ENCODE measurements at places on chromosomes 16 and 17.

DNA sequence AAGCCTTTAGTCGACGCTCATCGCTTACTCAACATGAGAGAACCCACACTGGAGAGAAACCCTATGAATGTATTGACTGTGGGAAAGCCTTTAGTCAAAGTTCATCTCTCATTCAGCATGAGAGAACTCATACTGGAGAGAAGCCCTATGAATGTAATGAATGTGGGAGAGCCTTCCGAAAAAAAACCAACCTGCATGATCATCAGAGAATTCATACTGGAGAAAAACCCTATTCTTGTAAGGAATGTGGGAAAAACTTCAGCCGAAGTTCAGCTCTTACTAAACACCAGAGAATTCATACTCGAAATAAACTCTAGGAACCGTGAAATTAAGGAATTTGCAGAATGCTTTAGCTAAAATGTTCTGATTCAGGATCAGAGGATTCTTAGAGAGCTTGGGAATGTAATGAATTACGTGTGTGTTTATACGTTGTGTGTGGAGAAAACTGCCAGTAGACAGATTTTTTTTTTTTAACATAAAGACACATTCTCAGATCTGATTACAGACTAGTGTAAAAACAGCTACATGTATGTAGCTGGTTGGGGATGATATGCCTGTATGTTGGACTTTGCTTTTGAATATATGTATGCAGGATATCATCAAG, 25.4 kb downstream of the ZFP90 start:
- no peak for DNase-seq

DNA sequence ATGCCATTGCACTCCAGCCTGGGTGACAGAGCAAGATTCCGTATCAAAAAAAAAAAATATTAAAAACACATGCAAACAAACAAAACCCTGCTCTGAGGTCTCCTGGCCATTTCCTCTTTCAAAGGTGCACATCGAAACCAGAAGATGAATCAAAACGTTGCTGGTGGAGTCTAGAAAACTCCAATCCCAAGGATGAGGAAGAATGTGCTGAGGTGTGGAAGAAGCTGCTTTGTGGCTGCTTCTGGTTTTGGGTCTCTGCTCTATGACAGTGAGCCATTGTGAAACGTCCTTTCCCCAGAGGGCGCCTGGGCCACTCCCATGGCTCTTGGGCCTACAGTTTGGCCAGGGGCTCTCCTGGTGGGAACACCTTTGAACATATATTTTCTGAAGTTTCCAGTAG, 112.6 kb downstream of the IRF8 start:
- no peak for DNase-seq

GRCh38 chr16:55494994-55495421, 13.9 kb upstream of the LPCAT2 start:
- DNase-seq = no peak

DNA sequence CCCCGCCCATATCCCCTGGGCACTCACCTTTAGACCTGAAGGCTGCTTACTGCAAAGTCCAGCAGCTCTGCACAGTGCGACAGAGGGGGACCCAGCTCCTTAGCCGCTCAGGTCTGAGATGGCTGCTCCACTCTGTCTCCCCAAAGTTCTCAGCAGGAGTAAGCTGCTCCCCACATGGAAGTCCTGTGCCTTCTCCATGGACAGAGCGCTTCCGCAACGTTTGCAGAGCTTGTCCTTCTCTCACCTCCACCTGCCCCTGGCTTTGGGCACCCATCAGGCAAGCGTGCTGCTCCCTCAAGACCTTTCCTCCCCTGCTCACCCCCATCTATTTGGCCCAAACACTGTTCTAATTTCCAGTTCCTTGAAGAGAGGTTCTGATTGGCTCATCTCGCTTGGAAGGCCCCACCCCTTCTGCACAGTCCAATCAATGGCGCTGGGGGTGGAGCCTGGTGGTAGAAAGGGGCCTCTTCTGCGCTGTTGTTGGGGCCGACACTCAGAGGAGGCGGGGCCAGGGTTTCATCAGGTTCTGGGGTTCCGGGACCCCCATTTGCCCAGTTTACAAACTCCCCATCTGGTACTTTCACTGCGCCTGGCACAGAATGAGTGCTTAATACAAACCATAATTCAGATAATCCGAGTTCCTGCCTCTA, 137.2 kb downstream of the CYLD start:
- no peak for DNase-seq

DNA sequence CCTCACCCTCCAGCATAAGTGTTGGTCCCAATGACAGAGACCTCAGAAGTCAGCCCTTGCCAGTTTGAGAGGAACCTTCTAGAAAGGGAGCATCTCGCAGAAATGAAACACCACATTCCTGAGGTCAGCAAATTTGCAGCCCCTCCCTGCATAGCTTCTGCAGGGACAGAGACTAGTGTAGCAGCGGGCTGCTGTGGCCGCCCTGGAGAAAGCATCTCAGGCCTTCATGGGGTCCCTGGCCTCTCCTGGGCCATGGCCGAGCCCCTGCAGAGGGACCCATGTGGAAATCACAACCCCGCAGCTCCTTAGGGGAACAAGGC, 11.4 kb downstream of the HS3ST6 start:
- no peak for DNase-seq

DNA sequence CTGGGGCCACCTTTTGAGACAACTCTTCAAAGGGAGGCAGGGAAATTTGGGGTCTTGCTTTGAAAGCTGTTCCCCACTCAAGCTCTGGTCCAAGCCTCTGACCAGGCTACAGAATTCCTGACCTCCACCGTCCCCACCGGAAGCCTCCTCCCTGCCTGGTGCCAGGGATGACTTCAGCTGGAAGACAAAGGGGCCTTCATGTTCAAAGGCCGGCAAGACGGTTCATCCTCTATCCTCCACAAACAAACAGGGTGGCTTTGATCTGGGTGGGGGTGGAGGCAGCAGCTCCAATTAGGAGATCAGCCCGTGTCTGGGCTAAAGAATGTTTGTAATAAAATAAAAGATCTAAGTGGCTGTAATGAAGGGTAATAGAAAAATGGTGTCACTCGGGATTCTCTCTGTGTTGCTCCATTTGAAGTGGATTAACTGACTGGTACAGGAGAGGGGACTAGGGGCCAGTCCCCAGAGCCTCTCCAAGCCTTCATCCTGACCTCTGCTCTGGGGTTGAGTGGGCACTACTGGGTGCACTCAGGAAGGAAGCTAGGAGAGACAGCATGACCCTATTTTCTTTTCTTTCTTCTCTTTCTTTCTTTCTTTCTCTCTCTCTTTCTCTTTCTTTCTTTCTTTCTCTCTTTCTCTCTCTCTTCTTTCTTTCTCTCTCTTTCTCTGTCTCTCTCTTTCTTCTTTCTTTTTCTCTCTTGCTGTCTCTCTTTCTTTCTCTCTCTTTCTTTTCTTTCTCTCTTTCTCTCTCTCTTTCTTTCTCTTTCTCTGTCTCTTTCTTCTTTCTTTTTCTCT, 27.5 kb upstream of the NKD1 start:
- no peak for DNase-seq

DNA sequence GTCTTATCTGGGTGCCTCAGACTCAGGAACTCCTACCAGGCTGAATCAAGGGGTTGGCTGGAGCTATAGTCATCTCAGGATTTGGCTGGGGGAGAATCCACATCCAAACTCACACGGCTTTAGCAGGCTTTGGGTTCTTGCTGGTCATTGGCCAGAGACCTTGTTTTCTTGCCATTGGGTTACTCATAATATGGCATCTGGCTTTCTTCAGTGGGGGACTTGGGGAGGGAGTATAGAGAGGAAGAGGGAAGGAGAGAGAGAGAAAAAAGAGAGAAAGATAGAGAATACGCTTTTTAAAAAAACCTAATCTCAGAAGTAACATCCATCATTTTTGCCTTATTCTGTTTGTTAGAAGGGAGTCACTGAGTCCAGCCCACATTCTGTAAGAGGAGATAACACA, 191.5 kb upstream of the SHISA6 start:
- no peak for DNase-seq

DNA sequence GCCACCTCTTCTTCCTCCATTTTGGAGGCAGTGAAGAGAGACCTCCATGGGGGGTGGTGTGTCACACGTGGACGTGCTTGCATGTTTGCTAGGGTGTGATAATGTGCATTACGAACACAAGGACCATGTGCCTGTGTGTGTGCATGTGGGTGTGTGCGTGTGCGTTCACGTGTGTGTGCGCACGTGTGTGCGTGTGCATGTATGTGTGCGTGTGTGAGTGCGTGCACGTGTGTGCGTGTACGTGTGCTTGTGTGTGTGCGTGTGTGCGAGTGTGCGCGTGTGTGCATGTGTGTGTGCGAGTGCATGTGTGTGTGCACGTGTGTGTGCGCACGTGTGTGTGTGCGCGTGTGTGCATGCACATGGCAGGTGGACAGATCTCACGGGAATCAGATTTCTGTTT, 29.5 kb downstream of the RNF213 start:
- DNase-seq = no peak

GRCh38 chr16:75097941-75098901, 18.4 kb downstream of the LDHD start:
- no peak for DNase-seq

DNA sequence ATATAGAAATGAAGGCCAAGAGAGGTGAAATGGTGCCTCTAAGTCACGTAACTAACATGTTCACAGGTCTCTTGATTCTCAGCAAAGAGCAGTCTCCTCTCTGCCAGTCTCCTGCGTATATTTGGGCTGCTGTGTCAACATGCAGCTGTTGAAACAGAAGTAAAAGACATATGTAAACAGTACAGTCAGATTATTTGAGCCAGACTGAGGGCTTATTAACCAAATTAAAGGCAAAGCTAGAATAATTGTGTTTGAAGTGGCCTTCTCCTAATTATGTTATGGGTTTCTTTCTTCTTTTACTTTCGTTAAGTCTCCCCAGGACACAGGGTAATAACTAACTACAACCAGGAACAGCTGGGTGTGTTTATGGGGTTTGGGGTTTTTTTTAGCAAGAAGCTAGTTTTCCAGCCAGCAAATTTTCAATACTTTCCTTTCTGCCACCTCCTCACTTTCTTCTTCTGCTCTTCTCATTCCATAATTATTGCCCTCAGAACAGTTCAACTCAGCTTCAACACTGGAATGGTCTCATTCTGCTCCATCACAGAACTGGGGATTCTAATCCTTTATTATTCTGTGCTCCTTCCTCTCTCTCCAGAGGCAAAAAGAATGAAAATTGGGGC, 18.4 kb downstream of the G6PC1 start:
- no peak for DNase-seq

DNA sequence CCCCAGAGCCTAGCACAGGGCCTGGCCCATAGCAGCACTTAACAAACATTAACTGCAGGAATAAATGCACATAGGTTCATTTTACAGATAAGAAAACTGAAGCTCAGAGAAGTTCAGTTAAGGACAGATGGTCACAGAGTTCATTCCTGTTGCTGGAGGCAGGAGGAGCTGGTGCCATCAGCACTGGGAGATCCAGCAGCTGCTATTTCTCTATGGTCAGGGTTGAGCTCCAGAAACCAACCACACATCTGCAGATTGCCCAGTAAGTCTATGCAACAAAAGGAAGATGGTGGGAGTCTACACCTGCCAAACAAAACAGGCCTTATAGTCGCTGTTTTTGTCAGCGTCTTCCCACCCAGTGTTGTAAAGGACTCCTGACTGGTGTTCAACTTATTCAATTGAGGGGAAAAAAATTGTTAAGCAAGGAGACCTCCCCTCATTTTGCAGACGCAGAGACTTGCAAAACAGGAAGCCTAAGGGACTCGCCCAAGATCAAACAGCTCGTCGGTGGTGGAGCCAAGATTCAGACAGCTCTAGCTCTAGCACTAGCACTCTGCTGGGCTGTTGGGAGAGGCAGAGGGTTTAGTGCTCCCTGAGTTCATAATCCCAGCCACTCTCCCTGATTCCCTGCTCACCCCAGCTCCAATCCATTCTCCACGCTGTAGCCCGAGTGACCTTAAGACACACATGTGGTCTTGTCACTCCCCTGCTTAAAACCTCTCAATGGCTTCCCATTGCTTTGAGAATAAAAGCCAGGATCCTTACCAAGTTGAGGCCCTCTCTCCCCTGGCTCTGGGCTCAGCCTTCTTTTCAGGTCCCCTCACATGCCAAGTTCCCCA, 9.0 kb downstream of the NOG start:
- no peak for DNase-seq

DNA sequence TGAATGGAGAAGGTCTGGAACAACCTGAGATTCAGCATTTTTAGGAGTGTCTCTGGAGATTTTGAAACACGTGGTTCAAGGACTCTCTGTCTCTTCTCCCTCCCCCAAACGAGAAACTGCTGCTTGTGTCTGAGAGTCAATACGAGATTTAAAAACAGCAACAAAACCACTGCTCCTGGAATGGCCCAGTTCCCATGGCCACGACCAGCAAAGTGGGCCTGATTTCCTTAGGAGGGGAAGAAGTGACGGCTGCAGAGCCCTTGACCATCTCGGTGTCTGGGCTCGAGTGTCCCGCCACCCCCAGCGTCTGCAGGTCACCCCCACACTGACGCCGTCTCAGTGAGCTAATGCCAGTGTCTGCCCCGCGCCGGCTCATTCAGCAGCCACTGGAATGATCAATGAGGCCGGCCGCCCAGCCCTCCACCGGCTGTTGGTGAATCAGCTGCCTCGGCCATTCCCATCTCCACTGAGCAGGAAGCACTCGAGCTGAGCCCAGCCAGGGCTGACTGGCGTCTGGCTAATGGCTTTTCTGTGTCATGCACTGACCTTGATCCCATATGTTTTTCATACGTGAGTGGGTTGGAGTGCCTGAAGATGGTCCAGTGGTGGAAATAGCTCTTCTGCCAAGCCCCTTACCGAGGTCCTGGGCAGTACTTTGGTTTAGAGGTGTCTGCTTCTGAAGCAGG, 151.8 kb downstream of the PITPNC1 start:
- DNase-seq = peak; percentile 69

GRCh38 chr16:86061721-86062120, 162.8 kb downstream of the IRF8 start:
- no peak for DNase-seq

DNA sequence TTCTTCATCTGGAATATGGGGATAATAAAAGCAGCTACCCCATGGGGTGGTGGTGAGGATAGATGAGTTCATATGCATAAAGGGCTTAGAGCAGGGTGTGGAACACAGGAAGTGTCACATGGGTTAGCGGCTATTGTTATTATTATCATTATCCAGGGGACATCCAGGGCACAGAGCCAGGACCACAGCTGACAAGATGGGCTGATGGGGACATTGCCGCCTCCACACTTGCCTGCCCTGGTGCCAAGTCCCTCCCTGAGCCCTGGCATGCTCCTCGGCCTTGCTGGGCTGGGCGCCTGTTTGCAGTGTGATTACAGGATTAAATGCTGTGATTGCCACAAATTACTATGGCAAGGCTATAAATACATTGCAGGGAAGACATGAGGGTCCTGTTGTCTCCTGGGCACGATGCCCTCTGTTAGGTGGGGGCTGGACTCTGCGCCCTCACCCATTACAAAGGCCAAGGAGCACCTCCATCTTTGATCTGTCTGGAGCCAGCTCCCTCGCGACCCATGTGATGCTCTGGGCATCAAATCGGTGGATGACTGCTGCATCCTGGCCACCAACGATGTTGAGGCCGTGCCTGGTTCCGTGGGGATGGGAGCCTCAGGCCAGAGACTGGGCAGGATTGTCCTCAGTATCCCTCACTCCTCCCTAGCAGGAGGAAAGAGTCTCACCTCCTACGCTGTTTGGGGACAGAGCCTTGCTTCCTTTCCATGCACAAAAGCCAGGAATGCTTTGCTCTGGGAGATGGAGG, 43.2 kb downstream of the PIMREG start:
- DNase-seq = no peak
